Dermis blood vessel endothelial cell (primary cell): ENCODE measurements at places on chromosomes 6 and 20. TPM values are rescaled to one million over a fixed set of nuclear protein-coding genes. Genes with fewer than 3 reads are reported as not detected.
A peak's percentile ranks its signal among the peaks of the same experiment; 100 is the strongest.

DNA sequence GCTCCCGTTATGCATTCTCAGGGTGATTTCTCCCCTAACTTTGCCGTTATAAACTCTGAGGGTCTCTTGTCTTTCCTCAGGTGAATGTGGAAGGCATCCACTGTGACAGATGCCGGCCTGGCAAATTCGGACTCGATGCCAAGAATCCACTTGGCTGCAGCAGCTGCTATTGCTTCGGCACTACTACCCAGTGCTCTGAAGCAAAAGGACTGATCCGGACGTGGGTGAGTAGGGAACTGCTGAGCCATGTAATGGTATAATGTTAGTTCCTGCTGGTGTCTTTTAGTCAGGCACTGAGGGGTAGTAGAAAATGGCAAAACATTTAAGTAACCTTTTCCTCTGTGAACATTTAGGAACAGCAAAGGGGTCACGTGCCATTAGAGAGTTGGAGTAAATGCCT is 395.4 kb downstream of the ARHGAP18 start:
- DNase-seq: no peak

DNA sequence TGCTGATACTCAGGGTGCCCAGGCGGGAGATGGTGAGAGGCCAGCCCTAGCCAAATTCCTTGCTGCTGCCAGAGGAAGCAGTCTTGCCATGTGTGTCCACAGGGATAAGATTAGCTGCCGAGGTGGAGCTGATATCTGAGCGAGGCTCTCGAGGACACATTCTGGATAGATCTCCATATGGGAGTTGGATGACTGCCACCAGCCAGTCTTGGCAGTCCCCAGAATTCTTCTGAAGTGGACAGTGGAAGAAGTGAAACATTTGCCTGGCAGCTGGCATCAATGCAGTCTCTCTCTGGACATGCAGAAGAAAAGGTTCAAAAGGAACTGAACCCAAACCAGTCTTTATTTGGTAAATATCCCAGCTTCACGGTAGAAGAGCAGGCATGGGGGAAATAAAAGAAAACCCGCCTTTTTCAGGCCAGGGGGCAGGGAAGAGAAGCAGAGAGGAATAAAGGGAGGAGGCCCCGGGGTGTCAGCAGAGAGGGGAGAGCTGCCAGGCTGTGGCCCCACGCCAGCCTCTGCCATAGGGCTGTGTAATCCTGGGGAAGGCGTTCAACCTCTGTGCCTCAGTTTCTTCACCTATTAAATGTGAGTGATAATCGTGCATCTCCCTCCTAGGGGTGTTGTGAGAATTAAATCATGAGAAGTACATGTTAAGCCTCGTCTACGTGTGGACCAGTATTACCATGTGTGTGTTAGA is 3.7 kb upstream of the FUCA2 start:
- no peak for DNase-seq

GRCh38 chr6:106145741-106146227 is 59.6 kb downstream of the PRDM1 start:
- no peak for DNase-seq

- DNase-seq: no peak
Observed at GRCh38 chr6:11528996-11529395, 8.6 kb upstream of the TMEM170B start.

- peak; percentile 92 for DNase-seq
Observed at GRCh38 chr6:36131511-36132245, 1.4 kb downstream of the MAPK13 start.

GRCh38 chr6:15968519-15968918 is 160.4 kb upstream of the MYLIP start:
- no peak for DNase-seq

- DNase-seq: no peak
Observed at GRCh38 chr6:21450149-21450548, 143.4 kb upstream of the SOX4 start.

DNA sequence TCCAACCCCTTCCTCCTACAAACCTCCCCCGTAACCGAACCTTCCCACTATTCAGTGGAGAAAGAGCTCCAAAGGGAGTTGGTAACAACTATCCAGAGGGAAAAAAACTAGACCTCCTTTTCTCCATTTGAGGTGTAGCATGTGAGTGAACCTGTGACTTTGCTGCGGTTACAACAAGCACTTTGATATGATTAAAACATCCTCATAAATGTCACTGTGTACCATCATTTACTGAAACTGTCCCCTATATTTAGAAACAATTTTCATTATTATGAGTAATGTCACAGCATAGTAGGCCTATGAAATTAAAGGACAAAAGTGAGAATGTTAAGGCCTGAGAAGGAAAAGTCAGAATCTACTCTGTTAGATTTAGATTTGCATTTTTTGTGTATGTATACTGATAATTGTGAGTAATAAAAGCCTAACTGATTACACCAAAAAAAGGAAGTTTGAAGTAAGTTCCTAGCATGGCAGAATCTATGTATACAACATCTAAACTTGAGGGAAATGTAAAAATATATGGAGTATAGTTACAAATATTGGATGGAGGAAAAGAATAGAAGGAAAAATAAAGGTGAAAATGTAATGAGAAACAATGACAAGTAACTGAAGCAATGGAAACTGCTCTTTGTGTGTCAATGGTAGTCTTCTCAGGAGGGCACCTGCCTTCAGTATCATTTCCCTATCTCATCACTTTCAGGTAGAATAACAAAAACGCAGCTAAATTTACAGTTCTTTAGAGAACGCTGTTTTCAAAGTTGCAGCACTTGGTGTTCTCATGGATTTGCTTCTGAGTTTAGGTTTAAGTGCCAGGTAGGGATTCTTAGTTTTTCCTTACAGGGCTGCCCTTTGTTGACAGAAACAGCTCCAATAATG is 145.9 kb downstream of the IMPG1 start:
- no peak for DNase-seq

The SNX14 gene
- total RNA-seq: 138 and 159 TPM in 2 replicates

The GPANK1 gene
- 11.9 and 12.9 TPM in 2 replicates for total RNA-seq

The CENPB gene
- total RNA-seq: 115 and 124 TPM in 2 replicates
